SJSA1 (cell line): ENCODE measurements at places on chromosomes 11 and 22.

GRCh38 chr11:101470881-101471520 lies 112.8 kb downstream of the TRPC6 start:
- DNase-seq, result peak; percentile 69

DNA sequence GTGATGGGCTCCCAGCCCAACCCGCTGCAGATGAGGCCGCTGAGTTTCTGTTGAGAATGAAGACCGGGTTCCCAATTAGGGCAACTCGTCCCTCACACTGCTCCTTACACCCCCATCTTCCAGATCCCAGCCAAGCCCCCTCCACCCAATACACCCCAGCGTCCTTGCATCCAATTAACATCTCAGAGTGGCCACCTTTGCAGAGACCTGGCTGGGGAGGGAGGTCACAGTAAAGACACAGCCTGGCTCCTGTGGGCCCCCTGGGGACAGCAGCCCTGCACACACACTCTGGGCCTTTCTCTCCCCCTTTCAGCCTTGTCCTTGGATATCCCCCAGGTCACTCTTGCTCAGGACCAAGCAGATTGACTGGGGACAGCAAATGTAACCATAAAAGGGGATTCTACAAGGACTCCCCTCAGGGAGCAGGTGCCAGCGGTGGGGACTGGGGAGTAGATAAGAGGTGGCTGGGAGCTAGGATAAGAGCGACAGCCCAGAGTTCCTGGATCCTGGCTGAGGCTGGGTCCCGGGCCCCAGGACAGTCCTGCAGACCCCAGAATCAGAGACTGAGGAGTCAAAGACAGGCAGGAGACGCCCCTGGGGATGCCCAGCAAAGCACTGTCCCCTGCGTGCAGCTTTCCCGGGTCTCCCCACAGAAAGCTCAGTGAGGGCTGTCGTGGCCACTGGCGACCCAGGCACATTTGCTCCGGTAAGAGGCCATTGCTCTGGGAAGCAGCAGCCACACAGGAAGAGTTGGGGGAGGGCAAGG lies 8.4 kb downstream of the APOBEC3A start:
- no peak for DNase-seq

GRCh38 chr11:11332141-11332710 lies 20.8 kb downstream of the CSNK2A3 start:
- DNase-seq, result no peak

- DNase-seq, result no peak
Observed at GRCh38 chr22:19962909-19963806, 21.5 kb upstream of the TXNRD2 start.

- no peak for DNase-seq
Observed at GRCh38 chr11:94885133-94885532, 88.2 kb downstream of the CWC15 start.

DNA sequence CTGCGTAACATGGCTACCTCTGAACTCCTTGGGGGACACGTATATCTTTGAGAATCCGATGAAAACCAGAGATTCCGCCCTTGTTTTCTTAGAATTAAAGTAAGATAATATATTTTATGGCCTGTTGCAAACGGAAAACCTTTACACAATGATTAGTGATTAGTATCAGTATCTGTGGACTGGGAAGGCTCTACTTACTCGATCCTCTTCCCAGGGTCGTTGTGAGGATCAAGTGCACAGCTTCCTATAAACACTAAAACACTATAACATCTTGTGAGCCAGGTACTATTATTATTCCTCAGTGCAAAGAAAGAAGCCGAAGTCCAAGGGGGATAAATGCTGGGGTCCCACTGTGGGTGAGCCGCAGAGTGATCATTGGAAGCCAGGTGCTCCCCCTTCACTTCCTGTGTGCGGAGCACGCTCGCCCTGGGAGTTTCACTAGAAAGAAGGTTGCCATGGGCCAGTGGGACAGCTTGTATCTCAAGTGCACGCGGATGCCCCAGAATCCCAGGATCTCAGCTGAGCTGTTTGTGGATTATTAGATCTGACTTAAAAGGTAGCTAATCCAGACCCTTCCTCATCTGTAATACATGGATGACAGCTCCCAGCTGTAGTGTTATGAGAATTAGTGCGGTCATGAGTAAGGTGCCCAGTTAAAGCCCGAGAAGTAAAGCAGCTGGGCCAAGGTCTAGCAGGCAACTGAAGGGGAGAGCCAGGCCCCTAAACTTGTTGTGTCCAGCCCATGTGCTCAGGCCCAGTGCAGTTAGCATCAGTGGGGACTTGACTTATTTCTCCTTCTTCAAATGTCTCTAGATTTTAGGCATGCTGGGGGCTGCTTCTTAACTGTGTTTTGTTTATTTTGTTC lies 839 bp downstream of the CBY1 start:
- DNase-seq, result no peak

DNA sequence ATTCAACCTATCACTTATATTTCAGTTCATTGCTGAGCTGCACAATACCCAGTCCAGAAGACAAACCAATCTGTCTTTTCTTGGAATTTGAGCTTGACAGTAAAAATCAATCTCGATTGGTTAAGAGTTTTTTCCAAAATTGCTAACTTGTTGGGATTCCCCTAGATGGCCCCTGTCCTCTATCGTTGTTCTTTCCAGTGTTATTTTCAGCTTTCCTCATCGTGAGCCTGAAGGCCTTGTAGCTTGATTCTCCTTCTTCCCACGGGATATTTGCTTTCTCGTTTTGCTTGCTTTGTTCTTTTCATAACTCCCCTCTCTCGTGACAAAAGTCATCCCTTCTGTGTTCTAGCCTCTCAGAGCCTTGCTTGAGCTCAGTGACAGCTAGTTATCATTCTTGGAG lies 3.1 kb downstream of the OR8B8 start:
- DNase-seq, result no peak

DNA sequence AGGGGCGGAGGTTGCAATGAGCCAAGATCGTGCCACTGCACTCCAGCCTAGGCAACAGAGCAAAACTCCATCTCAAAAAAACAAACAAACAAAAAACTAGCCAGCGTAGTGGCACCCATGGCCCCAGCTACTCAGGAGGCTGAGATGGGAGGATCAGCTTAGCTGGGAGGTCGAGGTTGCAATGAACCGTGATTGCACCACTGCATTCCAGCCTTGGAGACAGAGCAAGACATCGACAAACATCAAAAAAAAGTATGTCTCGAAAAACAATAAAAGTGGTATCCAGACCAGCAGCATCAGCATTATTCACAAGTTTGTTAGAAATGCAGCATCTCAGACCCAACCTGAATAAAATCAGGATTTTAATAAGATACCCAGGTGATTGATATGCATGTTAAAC lies 6.2 kb upstream of the MAPK1 start:
- no peak for DNase-seq

- no peak for DNase-seq
Observed at GRCh38 chr11:132037956-132038355, 667.5 kb downstream of the NTM start.

- no peak for DNase-seq
Observed at GRCh38 chr22:42925598-42925997, 68.5 kb upstream of the ARFGAP3 start.

- DNase-seq, result peak; percentile 55
Observed at GRCh38 chr11:68020575-68020974, 9.9 kb upstream of the NDUFS8 start.

DNA sequence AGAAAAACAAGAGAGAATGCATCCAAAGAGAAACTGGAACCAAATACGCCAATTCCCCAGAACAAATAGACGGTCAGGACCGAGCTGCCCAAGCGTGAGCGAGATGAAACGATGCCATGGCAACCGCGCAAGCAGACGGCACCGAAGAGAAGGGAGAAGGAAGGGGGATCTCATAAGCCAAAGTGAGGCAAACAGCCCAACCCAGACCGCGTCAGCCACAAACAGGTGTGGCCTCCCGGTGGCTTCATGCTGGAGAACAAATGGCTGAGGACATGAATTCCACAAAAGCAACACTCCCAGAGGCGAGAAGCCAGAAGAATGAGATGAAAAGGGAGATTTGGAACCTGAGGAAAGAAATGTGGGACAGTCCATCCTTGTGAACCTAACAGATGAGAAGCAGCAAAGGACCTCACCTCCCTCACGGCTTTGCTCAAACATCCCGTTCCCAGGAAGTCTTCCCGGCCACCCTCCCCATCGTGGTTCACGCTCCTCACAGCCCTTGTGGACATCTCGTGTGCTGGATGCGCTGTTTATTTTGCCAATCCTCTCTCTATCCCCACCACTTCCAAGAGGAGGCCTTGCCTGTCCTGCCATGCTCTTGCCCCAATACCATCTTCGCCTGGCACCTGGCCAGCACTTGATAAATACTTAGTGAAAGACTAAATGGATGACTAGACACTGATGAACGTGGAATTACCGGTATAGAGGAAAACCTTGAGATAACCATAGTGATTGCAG lies 89.1 kb upstream of the RTL6 start:
- no peak for DNase-seq

DNA sequence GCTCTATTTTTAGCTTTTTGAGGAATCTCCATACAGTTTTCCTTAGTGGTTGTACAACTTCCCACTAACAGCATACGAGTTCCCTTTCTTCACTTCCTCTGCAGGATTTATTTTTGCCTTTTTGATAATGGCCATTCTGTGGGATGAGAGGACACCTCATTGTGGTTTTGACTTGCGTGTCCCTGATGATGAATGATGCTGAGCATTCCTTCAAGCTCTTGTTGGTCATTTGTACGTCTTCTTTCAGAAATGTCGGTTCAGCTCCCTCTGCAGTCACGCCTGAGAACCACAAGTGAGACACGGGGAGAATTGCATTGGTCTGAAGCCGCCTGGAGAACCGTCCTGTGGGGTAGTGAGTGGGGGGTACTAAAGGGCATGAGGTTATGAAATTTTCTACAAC lies 2.0 kb upstream of the KRTAP5-10 start:
- no peak for DNase-seq
